CD4-positive, alpha-beta T cell treated with Interferon gamma for 1 hour (primary cell): ENCODE measurements at places on chromosomes 16 and 17.

DNA sequence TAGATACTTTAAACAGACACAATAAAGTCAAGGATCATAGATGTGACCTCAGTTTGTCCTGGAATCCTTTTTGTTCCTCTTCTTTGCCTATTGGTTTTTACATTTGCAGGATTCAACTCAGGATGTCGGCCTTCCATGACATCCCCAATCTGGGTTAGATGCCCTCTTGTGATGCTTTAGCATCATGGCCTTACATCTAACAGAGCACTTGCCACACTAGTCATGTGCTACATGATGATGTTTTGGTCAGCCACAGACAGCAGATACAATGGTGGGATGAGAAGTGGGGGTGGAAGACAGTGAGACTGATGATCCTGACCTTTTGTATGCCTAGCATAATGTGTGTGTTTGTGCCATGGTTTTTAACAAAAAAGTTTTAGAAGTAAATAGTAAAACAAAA is 1.8 kb upstream of the SYNRG start:
- no peak for DNase-seq

GRCh38 chr16:67697422-67698185 is 21.5 kb downstream of the GFOD2 start:
- DNase-seq, result no peak

GRCh38 chr16:27177031-27177774 is 26.1 kb upstream of the KDM8 start:
- DNase-seq, result no peak

DNA sequence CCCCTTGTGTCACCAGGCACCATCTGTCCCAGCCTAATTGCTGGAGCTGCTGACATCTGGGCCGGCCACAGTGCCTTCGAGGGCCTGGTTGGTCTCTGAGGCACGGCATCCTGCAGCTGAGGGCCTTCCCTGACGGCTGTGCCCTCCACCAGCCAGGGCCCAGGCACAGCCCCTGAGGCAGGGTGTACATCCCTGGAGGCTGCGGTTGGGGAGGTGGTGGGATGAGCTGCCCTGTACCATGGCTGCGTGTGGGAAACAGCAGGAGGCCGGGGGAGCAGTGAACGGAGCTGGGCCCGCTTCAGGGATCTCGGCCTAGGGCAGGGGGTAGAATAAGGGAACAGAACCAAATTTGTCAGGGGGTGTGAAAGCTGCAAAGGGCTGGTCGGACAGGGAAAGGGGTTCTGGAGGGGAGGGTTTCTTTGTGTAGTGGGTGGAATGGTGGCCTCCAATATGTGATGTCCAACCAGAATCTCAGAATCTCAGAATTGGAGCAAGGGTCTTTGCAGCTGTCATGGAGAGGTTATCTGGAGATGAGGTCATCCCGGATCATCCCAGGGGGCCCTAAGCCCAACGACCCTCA is 10.0 kb upstream of the SLC38A10 start:
- no peak for DNase-seq

GRCh38 chr16:78326731-78327130 is 227.3 kb downstream of the WWOX start:
- no peak for DNase-seq

DNA sequence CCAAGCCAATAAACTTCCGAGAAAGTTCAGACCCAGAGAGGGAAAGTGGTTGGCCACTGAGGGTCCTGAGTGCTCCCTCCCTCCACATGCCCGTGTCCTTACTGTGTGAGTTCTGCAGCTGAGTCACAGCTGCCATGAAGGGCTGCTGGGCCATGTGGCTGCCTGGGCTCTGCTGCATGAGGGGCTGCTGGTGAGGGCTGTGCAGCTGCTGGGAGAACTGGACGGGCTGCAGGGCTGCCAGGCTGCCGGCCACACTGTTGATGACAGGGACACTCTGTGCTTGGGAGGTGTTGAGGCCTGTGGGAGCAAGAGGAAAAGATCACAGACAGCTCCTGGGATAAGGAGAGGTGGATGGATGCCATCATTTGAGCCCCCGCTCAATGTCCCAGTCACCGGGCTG is 44.0 kb downstream of the HNF1B start:
- no peak for DNase-seq

DNA sequence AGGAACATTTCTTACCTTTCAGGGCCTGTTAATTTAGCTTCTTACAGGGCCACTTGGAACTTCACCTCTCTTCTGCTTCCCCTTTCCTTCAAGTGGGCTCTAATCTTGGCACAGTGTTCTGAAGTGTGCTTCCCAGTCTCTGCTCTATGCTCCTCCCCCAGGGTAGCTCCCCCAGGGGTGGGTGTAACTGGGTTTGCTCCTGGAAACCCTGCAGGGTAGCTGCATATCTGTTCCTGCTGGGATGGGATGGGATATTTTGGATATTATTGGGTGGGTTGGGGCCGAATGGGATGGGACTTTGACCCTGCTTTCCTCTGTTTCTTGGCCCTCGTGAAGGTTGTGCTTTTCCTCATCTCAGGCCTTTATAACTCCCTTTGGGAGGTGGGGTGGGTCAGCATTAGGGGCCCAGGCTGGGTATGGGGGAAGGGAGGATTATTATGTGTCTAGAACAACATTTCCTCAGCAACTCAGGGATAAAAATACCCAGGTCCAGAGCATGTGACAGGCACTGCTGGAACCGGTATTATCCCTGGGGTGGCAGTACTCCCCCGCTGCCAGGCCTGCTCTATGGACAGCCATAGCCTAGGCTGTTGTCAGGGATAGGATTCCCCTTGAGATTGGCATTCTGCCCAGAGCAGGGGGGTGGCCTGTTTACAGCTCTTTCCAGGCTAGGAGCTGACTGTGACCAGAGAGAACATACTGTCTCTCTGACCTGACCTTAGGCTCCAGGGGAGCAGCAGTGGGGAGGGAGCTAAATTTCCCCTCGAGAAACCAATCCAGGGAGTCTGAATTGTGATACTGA is 5.0 kb downstream of the NFE2L1 start:
- no peak for DNase-seq

GRCh38 chr17:81959362-81960129 is 1.4 kb downstream of the NOTUM start:
- DNase-seq, result peak; percentile 77

GRCh38 chr17:1491443-1492248 is 840 bp downstream of the MYO1C start:
- peak; percentile 44 for DNase-seq

GRCh38 chr17:15354256-15354655 is 12.9 kb upstream of the TEKT3 start:
- DNase-seq, result no peak

DNA sequence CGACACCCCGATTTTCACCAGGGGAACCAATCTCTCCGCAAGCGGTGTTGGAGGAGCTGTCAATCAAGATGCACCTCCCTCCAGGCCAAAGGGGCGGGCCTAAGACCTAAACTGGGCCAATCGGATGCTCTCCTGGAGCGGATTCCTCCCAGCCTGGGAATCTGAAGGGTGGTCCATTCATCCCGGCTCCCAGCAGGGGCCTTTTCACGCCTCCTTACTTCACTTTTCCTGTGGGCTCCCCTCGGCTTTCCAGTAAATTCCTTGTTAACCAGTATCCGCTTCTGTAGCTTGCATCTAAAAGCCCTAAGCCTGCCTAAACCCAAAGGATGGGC is 17.1 kb downstream of the C16orf74 start:
- DNase-seq, result no peak

DNA sequence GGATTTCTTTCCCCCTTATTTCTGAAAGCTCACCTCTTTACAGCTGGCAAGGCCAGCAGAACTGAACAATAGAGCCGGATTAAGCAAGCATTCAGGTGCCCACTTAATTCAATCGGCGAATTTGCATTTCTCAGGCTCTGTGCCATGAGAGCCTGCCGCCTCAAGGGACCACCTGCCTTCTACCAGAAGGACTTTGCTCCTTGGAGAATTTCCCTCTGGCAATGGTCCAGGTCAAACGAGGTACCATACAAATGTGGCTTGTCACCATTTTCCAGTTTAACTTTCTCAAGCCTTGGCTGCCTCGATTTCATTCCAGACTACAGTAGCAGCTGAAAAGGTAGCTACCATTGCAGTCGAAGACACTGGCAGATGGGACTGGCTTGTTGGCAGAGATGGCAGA is 534.0 kb downstream of the MAF start:
- no peak for DNase-seq

- peak; percentile 90 for DNase-seq
Observed at GRCh38 chr16:2520097-2520783, at the start of gene AMDHD2. Gene AMDHD2, plus strand, starts transcription at chr16:2520371. Its CDS starts 88 bp downstream, at chr16:2520459.

GRCh38 chr17:38724337-38724988 is 5.7 kb upstream of the CISD3 start:
- DNase-seq, result no peak

DNA sequence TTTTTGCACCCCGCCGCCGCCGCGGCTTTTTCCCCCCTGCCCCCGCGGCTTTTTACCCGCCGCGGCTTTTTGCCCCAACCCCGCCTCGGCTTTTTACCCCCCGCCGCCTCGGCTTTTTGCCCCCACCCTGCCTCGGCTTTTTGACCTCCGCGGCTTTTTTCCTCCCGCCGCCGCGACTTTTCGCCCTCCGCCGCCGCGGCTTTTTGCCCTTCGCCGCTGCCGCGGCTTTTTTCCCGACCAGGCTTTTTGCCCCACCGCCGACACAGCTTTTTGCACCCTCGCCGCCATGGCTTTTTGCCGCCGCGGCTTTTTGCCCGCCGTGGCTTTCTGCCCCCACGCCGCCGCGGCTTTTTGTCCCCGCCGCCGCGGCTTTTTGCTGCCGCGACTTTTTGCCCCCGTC is 137.0 kb upstream of the TP53TG3D start:
- no peak for DNase-seq

DNA sequence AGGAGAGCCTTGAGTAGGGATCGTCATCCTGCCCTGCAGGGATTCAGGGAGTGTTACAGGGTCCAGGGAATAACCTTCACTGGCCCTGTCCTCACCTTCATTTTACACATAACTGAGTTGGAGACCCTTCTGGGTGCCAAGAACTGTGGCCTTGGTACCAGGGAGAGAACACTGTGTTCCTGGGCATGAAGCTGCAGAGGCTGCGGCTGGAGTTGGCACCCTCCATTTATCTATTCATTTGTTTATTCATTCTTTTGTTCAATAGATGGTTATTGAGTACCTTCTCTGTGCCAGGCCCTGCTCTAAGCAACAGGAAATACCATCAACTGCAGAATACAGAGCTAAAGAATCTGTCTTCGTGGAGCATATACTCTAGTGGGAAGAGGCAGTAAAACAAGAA is 6.7 kb downstream of the ABCC3 start:
- DNase-seq, result no peak

GRCh38 chr16:87968541-87968940 is 17.3 kb downstream of the BANP start:
- no peak for DNase-seq

DNA sequence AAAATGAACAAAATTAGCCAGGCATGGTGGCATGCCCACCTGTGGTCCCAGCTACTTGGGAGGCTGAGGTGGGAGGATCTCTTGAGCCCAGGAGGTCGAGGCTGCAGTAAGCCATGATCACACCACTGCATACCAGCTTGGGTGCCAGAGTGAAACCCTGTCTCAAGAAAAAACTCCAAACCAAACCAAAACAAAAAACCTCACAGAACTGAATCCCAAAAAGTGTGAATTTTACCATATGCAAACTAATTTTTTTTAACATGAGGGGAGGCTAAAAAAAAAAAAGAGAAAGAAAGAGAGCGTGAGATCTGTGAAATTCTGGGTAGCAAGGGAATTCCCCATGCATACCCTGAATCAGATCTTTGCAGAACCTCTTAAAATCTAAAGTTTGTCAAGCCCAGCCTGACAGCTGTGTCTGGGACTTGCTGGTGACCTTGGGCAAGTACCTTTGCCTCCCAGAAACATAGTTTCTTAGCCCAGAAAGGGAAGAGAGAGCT is 17.1 kb upstream of the CDH1 start:
- DNase-seq, result no peak

DNA sequence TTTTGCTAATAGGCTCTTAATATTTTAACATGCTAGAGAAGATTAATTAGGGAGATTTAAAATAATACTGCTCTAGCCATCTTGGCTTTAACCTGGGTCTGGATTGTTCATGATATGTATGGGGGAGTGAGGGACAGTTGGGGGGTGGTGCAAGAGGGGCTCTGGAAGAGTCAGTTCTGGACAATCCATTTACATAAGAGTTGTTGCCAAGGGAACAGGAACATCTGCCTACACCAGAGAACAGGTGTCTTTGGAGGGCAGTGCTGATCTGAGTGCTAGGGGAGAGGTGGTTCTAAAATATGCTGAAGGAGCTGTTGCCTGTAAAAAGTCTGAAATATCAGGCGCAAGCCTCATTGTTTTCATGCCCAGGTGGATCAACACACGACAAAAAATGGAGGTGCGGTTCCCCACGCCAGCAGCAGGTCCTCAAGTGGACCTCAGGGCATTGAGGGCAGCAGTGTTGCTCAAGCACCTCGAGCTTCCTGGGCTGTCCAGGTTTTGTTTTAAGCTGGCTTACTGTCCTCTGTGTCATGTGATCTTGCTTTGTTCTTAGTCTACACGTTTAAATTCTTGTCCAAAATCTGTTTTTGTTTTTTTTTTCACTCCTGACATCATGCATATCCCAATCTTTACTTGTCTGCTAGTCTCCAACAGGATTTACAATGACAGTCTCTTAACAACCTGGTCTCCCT is 25.4 kb upstream of the WSB1 start:
- no peak for DNase-seq

DNA sequence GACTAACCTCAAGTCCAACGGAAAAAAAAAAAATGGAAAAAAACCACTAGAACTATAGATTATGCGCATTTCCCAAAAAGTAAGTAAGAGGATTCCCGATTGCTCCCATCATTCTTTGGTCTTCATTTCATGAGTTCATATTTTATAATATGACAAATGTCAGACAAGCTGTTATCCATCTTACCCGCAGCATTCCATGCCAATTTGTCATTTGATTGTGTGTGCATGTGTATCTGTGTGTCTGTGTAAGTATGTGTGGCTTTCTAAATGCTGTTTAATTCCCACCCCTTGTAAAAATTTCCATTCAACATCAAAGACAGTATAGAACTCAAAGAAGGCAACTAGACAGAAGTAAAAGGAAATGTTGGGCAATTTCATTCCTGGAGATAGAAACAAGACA is 434.1 kb downstream of the CDH11 start:
- DNase-seq, result no peak

- DNase-seq, result no peak
Observed at GRCh38 chr16:26715969-26716368, 350.8 kb upstream of the C16orf82 start.

GRCh38 chr17:8791910-8792270 is 7.3 kb downstream of the MFSD6L start:
- peak; percentile 24 for DNase-seq

- DNase-seq, result no peak
Observed at GRCh38 chr17:53149316-53149715, 673.4 kb upstream of the KIF2B start.

DNA sequence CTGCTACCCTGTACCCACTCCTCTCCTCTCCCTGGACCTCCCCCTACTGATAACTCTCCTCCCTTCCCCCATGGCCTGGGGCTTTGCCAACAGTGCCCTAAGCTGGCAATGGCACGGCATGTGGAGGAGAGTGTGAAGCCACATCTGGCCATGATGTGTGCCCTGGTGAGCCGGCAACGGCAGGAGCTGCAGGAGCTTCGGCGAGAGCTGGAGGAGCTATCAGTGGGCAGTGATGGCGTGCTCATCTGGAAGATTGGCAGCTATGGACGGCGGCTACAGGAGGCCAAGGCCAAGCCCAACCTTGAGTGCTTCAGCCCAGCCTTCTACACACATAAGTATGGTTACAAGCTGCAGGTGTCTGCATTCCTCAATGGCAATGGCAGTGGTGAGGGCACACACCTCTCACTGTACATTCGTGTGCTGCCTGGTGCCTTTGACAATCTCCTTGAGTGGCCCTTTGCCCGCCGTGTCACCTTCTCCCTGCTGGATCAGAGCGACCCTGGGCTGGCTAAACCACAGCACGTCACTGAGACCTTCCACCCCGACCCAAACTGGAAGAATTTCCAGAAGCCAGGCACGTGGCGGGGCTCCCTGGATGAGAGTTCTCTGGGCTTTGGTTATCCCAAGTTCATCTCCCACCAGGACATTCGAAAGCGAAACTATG is 5.2 kb downstream of the TRAF4 start:
- DNase-seq, result no peak
